NCI-H1417 treated with DMSO at 0.1 percent for 48 hours (cell line): ENCODE measurements at places on chromosomes 2 and 18.
A peak's percentile ranks its signal among the peaks of the same experiment; 100 is the strongest.

- no peak for DNase-seq
Observed at GRCh38 chr2:241177526-241178334, 10.7 kb upstream of the ANO7 start.

GRCh38 chr2:136492901-136493300 lies 272.4 kb upstream of the THSD7B start:
- DNase-seq = no peak

GRCh38 chr2:232772531-232772930 lies 3.8 kb downstream of the KCNJ13 start:
- no peak for DNase-seq

GRCh38 chr2:1091895-1092585 lies 141.4 kb downstream of the SNTG2 start:
- no peak for DNase-seq

DNA sequence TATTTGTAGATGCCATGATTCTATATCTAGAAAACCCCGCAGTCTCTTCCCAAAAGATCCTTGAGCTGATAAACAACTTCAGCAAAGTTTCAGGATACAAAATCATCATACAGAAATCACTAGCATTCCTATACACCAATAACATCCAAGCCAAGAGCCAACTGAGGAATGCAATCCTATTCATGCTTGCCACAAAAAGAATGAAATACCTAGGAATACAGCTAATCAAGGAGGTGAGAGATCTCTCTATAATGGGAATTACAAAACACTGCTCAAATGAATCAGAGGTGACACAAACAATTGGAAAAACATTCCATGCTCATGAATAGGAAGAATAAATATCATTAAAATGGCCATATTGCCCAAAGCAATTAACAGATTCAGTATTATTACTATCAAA lies 551.4 kb upstream of the SLC39A10 start:
- DNase-seq = no peak

- DNase-seq = peak; percentile 29
Observed at GRCh38 chr2:68909793-68910674, 38.8 kb upstream of the BMP10 start.

DNA sequence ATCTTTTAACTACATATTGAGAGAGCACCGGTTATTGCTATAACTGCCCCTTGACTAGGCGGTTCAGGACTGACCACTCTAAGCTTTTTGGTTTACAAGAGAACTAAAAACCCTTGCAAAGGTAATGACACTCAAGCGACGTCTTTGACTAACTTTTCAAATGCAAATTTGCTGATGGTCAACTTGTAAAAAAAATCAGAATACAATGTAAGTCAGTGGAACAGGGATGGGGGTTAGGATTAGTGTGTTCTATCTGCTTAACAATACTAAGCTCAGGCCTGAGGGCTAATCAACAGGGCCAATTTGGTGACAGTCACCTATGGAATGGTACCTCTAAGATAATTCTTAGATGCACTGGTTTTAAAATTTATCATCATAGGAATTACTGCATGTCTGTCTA lies 57.1 kb downstream of the ZAP70 start:
- no peak for DNase-seq

- DNase-seq = no peak
Observed at GRCh38 chr2:159035790-159036411, 67.5 kb downstream of the TANC1 start.

GRCh38 chr2:129490641-129491040 lies 488.8 kb upstream of the RAB6C start:
- DNase-seq = no peak

DNA sequence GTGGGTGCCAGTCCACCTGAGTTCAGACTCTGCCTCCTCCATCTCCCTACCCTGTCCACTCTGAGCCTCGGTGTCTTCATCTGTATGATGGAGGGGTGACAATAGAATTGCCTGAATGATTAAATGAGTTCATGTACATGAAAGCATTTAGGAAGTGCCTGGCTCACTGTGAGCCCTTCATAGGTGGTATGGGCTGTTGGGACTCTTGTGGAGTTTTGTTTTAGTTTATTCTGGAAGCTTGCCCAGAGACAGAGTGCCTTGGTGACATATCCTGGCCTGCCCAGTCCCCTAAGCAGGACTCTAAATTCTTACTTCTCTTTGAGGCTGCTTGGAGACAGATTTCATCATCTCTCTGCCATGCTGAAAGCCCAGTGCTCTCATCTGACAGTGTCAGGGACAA lies 24.5 kb upstream of the GIGYF2 start:
- DNase-seq = no peak

- no peak for DNase-seq
Observed at GRCh38 chr2:190881598-190882410, 1.2 kb downstream of the GLS start.

GRCh38 chr2:172046080-172046678 lies 39.1 kb upstream of the DLX1 start:
- DNase-seq = no peak

DNA sequence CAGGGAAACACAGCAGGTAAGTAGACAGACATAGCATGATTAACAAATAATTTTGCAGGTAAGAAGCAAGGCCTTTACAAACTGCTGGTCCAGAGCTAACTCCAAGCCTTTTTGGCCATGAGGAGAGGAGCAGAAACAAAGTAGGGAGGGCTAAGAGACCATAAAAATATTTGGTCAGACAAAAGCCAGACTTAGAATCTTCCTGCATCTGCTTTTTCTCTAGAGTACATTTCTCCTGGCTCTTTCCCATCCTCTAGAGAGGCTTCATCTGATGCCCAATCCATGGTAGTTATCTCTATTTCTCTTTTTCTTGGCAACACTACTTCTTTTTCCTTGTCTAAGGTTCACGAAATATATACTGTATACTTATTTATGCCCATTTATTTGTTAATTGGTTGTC lies 577.1 kb downstream of the PIK3C3 start:
- no peak for DNase-seq
